ENCODE measurements at places on chromosomes 7 and 10.
A peak's percentile ranks its signal among the peaks of the same experiment; 100 is the strongest.

- DNase-seq: no peak
These were observed 141.7 kb downstream of the TWIST1 start for GRCh38 chr7:18975689-18976280.

GRCh38 chr7:83153419-83153818 is 9.3 kb downstream of the PCLO start:
- DNase-seq: no peak

- DNase-seq: no peak
These were observed 139.4 kb downstream of the MAD1L1 start for GRCh38 chr7:2093215-2093842.

GRCh38 chr10:127907411-127908105 is 655 bp downstream of the PTPRE start:
- peak; percentile 25 for DNase-seq

DNA sequence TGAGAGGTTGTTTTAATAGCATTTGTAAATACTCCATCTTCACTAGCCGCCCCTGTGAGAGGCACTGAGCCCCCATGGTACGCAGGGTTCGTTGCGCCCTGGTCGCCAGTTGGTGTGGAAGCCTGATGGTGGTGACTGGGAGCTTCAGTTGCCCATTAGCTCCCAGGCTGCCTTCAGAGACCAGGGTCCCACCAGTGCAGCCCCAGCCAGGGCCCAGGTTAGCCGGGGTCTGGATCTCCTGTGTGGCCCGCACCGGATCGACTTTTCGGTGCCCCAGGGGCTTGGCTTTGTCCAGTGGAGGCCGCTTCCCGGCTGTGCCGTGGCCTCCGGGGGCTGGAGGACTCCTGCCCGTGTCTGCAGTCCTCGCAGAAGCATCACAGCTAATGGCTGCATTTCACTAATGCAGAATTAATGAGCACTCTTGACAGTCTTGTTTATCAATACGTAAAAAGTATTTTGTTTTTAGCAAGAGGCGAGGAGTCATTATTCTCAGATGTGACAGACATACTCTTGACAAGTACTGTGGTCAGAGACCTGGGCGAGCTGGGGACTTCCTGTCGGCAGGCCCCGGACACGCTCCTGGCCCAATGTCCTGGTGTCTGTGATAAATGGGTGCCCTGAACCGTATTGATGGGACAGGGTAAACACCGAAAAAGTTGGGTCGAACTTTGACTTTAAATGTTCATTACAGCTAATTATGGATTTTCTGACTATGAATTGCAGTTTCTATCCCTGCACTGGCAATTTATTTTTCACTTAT is 99.8 kb downstream of the NKX6-2 start:
- no peak for DNase-seq

- no peak for DNase-seq
These were observed 12.0 kb upstream of the GSDME start for GRCh38 chr7:24769014-24769830.

DNA sequence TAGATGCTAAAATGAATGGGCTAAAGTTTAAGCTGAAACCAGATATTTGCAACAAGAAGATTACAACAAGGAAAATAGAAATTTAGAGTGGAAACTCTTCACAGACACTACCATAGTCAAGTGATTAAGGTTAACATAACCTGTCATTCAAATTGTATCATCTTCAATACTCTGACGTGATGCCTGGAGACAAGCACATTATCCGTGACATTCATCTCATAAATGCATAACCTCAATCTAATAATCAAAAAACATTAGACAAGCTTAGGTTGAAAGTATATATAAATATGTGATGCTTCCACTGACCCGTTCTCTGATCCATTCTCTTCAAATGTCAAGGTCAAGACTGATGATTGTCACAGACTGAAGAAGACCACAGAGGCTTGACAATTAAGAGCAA is 263.8 kb upstream of the MEOX2 start:
- no peak for DNase-seq

DNA sequence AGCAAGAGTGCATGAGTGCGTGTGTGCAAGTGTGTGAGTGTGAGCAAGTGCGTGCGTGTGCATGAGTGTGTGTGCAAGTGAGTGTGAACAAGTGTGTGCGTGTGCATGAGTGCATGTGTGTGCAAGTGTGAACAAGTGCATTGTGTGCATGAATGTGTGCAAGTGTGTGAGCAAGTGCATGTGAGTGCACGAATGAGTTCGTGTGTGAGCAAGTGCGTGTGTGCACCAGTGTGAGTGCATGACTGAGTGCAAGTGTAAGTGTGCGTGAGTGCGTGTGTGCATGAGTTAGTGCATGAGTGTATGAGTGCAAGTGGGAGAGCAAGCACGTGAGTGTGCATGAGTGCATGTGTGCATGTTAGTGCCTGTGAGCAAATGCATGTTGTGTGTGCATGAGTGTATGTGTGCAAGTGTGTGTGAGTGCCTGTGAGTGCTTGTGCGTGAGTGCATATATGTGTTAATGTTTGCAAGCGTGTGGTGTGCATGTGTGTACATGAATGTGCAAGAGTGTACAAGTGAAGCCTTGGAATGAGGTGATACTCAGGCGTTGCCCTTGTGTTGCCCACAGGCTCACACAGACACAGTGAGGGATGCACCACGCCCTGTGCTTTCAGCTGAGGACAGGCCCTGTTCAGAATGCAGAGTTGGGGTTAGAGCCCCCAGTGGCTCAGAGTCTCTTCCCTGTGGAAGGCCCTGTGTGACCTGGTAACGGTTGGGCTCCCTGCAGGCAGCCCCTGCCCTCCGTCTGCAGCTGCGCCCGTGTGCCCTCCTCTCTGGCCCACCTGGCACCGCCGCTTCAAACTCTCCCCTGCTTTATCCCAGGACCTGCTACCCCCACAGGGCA is 97.1 kb downstream of the NKX6-2 start:
- DNase-seq: no peak

GRCh38 chr7:132876576-132876975 is 205.3 kb downstream of the CHCHD3 start:
- DNase-seq: no peak

GRCh38 chr7:76430836-76431235 is 6.1 kb downstream of the ZP3 start:
- DNase-seq: no peak

GRCh38 chr7:99579956-99580777 is 17.9 kb upstream of the TMEM225B start:
- DNase-seq: peak; percentile 57

DNA sequence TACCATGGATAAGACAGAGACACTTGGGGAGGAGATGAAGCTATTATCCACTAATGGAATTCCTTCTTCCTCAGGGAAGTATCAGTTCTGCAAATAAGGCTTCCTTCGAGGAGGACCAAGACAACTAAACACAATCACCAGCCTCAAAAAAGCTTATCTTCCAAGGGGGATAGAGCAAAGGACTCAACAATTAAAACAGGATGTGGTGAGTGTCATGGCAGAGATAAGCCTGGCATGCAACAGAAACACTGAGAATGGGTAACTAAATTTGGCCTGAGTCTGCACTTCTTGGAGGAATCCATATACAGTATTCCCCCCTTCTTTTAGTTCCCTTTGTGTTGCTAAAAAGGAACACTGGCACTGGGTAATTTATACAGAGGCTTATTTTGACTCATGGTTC is 1285.2 kb downstream of the GATA3 start:
- no peak for DNase-seq

DNA sequence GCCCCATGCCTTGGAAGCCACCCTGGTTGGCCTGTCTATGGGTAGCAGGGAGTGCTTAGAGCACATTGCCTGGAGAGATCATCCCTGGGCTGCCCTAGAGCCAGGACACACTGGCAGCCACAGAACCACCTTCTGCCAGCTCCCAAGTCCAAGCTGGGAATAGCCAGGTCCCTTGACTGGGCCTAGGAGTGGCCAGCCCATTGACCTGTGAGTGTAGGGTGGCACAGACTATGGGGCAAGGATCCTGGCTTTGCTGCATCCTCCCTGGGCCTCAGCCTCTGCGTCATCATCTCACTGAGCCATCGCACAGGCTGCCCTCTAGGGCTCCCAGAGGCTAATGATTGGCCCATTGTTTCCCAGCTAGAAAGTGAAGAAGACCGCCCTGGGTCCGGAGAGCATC is 7.0 kb downstream of the AQP1 start:
- no peak for DNase-seq

- DNase-seq: no peak
These were observed 5.4 kb downstream of the PLAC9 start for GRCh38 chr10:80137920-80138319.

GRCh38 chr10:72567421-72567820 is 58.5 kb downstream of the MICU1 start:
- DNase-seq: no peak

DNA sequence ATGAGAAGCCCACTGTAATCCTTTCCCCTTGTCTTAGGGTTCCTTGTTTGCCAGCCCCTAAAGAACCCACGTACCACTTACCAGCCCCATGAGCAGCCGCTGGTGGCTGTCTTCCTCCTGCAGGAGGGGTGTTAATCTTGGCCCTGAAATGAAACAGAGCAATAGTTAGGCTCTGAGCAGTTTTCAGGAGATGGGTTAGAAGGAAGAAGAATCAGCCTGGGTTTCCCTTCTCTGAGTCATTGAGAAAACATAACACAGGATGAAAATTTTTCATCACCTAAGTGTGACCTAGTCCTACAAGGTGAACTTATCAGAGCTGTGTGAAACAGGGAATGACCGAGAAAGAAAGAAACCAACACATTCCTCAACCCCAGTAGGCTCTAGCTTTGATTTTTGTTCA is 90.0 kb downstream of the GSAP start:
- DNase-seq: no peak

DNA sequence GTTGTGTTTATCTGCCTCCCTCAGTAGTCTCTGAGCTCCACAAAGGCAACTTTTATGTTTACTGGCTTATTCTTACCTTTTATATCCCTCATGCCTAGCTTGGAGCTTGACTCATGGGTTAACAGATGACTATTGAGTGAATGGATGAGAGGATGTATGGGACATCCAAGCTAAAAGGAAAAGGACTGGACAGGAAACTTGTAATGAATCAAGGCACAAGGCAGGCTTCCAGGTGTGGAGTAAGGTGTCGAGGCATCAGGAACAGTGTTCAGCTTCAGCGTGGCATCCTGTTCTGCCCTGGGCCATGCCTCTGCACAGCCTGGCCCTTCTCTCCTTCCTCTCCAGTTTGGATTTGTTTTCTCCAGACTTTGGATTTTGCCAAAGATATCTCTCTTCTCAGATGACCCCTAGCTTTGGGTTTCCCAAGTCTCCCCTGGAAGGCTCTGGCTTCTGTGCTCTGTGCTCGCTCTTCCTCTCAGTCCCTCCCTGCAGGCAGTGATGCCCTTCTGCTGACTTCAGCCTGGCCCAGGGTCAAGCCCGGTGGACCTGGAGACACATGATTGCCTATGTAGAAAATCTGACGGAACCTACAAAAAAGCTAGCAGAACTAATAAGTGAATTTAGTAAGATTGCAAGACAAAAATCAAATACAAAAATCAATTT is 367.3 kb downstream of the CXCL12 start:
- no peak for DNase-seq

GRCh38 chr7:17939211-17939605 is 1.1 kb downstream of the SNX13 start:
- DNase-seq: no peak

DNA sequence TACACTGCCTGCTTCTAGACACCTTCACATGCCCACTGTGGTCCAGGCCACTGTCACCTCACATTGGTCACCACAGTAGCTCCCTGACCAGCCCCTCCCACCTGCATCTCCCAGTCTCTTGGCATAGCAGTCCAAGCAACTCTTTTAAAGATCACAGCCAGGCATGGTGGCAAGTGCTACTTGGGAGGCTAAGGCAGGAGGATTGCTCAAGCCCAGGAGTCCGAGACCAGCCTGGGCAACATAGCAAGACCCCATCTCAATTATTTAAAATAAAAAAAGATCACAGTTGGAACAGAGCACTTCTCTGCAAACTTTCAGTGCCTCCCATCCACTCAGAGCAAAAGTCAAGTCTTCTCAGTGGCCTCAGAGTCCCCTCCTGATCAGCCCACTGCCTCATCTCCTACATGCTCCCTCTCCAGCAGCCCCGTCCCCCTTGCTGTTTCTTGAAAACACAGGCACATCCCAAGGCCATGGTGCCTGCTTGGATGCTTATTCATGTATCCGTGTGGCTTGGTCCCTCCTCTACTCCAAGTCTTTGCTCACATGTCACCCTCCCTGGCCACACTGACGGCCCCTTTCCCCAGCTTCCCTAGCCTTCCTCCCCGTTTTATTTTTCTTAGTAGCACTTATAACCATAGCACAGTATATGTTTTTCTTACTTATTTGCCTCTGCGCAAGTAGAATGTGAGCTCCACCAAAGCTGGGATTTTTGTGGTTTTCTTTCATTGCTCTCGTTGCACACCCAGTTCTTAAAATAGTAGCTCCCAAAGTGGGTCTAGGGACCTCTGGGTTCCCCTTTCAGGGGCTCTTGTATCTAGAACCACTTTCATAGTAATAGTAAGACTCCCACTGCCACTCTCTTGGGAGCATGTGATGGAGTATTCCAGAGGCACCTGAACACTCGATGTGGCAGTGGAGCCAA is 19.5 kb downstream of the TSPAN15 start:
- DNase-seq: no peak

DNA sequence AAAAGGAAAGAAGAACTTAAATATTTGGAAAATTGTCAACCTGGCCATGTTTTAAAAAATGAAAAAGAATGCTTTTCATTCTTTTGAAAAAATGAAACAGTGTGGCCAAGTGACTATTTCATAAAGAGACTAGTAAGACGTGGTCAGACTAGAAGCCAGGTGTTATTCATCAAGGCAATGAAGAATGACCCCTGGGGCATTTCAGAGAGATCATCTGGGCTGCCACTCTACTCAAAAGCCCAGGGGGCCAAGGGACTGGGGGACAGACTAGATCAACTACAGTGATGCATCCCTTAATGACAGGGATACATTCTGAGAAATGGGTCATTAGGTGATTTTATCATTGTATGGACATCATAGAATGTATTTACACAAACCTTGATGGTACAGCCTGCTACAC is 199.4 kb downstream of the STK31 start:
- DNase-seq: no peak

DNA sequence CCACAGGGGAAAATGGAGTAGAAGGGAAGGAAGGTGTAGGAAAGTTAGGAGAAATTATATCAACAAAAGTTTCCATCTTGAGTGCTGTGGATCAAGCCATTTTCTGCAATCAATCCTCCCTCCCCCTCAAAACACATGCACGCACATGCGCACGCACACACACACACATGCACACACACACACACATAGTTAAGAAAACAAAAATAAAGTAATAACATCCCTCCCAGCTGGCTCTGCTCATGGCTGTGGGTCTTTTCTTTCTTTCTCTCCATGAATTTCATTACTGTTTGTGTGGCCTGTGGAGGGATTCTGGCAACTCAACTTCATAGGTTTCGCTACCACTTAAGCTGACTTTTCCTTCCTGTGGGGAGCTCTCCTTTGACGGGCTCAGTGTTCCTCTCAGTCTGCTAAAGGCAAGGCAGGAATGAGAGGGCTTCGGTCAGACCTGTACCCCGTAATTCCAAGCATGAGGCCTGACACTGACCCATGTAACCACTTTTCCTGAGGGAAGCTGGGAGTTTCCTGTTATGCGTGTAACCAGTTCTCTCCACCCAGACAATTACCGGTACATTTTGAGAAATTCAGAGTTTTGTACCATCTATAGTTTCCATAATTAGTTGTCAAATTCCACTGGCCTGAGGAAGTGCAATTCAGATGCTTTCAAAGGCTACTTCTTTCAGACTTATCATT is 79.8 kb downstream of the ZNF92 start:
- no peak for DNase-seq

GRCh38 chr10:31010062-31010461 is 21.6 kb downstream of the ZNF438 start:
- no peak for DNase-seq

Measured in stimulated activated CD4-positive, alpha-beta T cell treated with anti-CD3 and anti-CD28 coated beads, Interleukin-12 subunit alpha, Interleukin-12 subunit beta, amount 100 ng/mL, for 4 hours (primary cell).